Non-pigmented ciliary epithelial cell (primary cell): ENCODE measurements at places on chromosomes 13 and 19.

DNA sequence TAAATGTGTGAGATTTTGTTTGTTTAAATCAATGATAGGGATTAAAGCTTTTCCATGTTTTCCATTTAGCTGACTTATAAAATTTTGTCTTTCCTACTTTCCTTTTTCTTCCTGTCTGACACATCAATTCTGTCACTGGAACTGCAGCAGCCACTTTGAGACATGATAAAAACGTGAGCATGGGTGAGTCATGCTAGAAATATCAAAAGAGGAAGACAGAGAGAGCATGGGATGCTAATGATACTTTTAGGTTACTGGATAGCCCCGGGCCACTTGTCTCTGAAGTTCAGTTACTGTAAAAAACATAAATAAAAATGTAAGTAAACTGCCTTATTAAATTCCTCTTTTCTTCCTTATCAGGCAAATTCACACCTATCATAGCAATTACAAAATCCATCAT lies 1332.0 kb upstream of the PCDH20 start:
- no peak for DNase-seq

GRCh38 chr13:26280295-26280694 lies 26.4 kb downstream of the CDK8 start:
- peak; percentile 50 for DNase-seq

GRCh38 chr19:52140032-52140710 lies 433 bp upstream of the ZNF616 start:
- no peak for DNase-seq

GRCh38 chr13:111975539-111976473 lies 91.1 kb upstream of the SOX1 start:
- no peak for DNase-seq

GRCh38 chr13:47816831-47817230 lies 184.2 kb downstream of the SUCLA2 start:
- DNase-seq: no peak

DNA sequence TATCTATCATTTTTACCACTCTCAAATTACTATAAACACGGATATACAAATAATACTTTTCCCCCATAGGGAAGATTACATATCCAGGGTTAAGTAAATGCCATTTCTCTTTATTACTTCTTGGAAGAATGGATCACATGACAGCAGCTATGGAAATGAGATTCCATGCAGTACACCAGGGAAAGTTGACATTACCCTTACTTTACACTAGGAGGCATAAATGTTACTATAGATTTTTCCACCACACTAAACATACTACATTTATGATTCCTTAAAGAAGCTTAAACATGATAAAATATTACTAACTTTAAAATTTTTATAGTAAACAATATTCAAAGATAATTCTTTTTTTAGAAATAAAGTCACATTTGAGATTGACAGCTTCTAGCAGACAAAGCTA lies 611.4 kb downstream of the PCDH9 start:
- peak; percentile 28 for DNase-seq

DNA sequence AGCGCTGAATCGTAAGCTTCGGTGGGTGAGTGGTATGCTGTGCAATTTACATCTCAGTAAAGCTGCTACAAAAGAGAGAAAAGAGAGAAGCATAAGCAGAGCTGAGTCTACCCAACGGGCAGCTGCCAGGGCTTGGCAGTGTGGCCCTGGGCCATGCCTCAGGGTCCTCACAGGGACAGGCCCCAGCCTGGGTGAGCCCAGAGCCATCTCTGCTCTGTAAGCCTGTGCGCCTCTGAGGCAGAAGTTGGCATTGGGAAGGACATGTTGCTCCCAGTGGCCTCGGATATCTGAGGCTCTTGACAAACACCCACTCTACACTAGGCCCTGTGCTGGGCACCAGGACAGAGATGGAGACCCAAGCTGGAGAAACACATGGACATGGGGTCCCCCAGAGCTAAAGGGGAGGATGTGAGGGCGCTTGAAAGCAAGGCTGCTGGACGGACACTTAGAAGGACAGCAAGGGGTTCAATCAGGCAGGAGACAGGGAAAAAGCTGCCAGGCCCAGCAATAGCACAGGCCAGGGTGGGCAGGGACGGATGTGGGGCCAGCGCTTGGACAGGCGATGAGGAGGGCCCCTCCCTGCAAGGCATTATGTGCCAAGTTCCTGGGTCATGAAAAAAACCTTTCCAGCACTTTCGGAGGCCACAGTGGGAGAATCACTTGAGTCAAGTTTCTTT lies 14.7 kb downstream of the PPP6R1 start:
- DNase-seq: no peak

GRCh38 chr13:40271931-40272775 lies 394.3 kb downstream of the FOXO1 start:
- DNase-seq: peak; percentile 34

DNA sequence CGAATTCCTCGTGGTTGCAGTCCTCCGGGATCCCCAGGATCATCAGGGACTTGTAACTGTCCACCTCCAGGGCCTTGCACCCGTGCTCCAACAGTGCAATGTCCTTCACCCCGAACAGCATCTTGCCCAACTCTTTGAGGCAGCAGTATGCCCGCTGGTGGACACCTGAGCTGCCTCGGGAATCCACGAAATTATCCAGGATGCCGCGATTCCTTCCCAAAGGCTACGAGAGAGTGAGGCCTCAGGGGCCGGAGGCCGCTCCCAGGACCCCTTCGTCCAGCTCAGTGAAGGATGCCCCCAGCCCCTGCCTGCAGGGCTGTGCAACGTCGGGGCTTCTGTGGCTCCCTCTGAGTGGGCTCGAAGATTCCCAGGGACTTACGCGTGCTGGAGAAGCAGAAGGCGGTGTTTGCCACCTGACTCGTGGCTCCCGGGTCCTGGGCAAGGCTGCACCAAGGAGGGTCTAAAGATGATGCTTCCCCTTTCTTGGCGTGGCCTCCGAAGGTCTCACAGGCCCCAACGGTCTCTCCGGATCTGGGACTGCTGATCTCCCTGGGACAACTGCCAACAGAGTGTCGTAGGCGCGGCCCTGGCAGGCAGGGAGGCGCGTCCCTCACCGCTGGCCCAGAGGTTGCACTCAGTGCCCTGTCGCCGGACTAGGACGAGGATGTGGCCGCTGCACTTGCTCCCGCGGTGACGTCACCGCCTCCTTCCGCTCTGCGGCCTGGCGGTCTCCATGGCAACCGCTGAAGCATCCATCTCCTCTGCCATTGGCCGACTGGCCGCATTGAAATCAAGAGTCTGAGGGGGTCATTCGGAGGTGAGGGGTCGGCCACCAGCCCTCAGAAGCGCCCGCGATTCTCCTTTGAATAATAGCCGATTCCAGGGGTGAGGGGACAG lies at the start of gene PNMA8C:
Gene PNMA8C (minus strand): TSS at position 698 of the 897 bp plus-strand sequence. CDS start 577 bp downstream, at position 121.
- no peak for DNase-seq

- DNase-seq: no peak
These were observed 157.5 kb downstream of the RGCC start for GRCh38 chr13:41614671-41615527.

DNA sequence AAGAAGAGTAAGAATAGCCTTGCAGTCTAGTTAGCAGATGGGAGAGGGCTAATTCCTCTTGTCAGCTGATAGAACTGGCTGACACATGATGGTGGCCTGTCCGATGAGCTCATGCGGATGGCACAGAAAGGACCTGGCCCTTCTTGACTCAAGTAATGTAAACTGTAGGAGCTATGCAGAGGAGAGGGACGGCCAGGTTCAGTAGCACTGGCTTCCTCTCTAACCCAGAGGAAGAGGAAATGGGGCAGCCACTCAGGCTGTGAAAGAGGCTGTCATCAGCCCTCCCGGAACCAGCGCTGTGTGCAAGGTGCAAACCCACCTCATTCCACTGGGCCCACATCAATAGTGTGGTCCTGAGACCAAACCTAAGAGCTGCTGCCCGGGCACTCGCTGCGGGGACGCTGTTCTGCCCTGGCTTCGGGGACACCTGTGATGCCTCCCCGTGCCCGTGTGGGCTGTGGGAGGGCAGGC lies 30.8 kb upstream of the USE1 start:
- no peak for DNase-seq

- peak; percentile 38 for DNase-seq
These were observed 11.6 kb upstream of the JUND start for GRCh38 chr19:18292810-18293641.

DNA sequence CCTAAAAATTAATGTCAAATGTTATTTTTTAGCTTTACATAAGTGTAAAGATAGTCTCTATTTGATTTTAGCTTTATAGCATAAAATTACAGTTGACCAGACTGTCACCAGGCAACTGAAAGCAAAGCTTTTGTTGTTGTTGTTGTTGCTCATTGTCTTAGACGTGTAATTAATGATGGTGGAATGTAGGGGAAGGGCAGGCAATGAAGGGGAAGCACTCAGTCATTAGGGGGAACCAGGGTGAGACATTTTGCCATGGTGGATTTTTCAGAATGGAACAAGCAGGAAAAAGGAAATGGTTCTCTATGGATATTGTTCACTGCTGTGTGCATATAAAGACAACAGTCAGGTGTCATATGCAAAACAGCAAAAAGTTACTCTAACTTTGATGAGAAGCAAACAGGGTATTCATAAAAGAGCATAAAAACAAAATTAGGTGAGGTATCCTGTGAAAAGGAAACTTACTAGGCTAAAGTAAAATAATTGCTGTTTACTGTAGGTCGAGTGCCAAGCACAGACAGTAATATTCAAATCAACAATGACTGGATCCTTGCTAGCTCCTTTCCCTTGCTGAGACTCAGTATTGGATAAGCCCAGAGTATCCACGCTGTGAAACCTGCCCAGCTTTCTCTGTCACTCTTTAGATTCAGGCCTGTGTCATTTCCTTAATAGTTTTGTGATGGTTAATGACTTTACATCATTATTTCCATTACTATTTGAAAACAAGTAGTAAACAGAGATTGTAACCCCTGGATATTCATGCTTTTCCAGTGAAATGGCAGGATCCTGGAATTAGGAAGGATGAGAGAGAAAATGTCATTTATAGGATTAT lies 110.5 kb downstream of the LRCH1 start:
- no peak for DNase-seq

- DNase-seq: no peak
These were observed 273.0 kb downstream of the SHISA2 start for GRCh38 chr13:25778808-25779305.

- no peak for DNase-seq
These were observed 4.4 kb upstream of the FCER2 start for GRCh38 chr19:7706188-7706954.

GRCh38 chr13:41639955-41640780 lies 182.8 kb downstream of the RGCC start:
- no peak for DNase-seq

GRCh38 chr13:113959198-113959597 lies 14.7 kb downstream of the C13orf46 start:
- DNase-seq: no peak

- no peak for DNase-seq
These were observed 51.5 kb downstream of the PCCA start for GRCh38 chr13:100140441-100140840.

DNA sequence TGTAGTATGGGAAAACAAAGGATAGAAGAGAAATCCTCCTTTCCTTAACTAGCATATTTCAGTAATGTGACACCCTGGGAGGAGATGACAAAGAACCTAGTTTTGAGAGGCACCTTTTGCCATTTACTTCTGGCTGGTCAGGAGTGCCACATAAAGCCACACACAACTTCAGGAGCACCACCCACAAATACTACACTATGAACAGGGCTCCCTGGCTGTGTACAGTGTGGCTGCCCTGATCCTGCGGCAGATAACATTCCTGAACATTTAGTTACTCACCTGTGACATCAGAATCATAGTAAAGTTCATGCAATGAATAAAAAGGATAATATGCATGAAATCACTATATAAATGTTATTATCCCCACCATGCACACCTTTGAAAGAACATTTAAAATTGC lies 17.4 kb upstream of the IRS2 start:
- no peak for DNase-seq

GRCh38 chr19:46872967-46873366 lies 12.2 kb downstream of the ARHGAP35 start:
- DNase-seq: no peak

DNA sequence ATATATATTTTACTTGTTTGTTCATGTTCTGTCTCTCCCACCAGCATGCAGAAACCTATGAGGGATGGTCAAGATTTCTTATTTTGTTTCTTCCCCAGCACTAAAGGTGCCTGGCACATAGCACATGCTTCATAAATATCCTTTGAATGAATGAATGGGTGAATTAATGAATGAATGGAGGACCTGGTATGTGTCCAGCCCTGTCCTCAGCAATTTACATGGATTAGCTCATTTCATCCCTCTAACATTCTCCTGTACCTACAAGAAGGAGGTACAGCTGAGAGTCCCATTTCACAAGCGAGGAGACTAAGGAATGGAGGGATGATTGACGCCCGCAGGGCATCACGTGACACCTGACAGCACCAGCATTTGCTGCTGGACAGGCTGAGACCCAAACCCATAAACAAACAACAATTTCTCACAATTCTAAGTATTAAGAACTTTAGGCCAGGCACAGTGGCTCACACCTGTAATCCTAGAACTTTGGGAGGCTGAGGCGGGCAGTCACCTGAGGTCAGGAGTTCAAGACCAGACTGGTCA lies 6.8 kb upstream of the BCAT2 start:
- DNase-seq: no peak

GRCh38 chr19:34109596-34109995 lies 62.7 kb upstream of the LSM14A start:
- DNase-seq: no peak

- DNase-seq: no peak
These were observed 5.1 kb downstream of the IQCN start for GRCh38 chr19:18269070-18269723.
